ENCODE measurements at places on chromosomes 5 and 9. TPM values are rescaled to one million over a fixed set of nuclear protein-coding genes. Genes with fewer than 3 reads are reported as not detected.

Gene SLC34A1
- not detected for total RNA-seq

Gene PCDHGB1
- 0.23 TPM for total RNA-seq

Gene AGXT2
- total RNA-seq: not detected

Gene AP3S1
- total RNA-seq: 257 TPM

Gene ECM2
- 0.84 TPM for total RNA-seq

Gene CA9
- 2.1 TPM for total RNA-seq

Gene ACTBL2
- 0.04 TPM for total RNA-seq

Gene IL3
- total RNA-seq: not detected

Gene RMI1
- 2.3 TPM for total RNA-seq

Gene FAM169A
- 22.3 TPM for total RNA-seq

Gene NOXA1
- not detected for total RNA-seq

Gene OTULINL
- total RNA-seq: 0.78 TPM

Gene ENTPD2
- total RNA-seq: 0.39 TPM

Gene GPRIN1
- 8.7 TPM for total RNA-seq

Gene FGF1
- total RNA-seq: not detected

Gene OXCT1
- 24.8 TPM for total RNA-seq

Gene CMYA5
- not detected for total RNA-seq

Gene GABRA6
- not detected for total RNA-seq

Gene FBXL17
- total RNA-seq: 6.2 TPM

Gene LRRC19
- total RNA-seq: not detected

Gene CER1
- not detected for total RNA-seq

Measured in hair follicular keratinocyte (primary cell).